ENCODE measurements at places on chromosomes 16 and 17. TPM values are rescaled to one million over a fixed set of nuclear protein-coding genes. Genes with fewer than 3 reads are reported as not detected.

CD300H gene
- not detected for total RNA-seq

HNF1B gene
- not detected for total RNA-seq

CCL16 gene
- not detected for total RNA-seq

NTN1 gene
- total RNA-seq, result 0.08 TPM

CD68 gene
- total RNA-seq, result 0.62 TPM

DNA sequence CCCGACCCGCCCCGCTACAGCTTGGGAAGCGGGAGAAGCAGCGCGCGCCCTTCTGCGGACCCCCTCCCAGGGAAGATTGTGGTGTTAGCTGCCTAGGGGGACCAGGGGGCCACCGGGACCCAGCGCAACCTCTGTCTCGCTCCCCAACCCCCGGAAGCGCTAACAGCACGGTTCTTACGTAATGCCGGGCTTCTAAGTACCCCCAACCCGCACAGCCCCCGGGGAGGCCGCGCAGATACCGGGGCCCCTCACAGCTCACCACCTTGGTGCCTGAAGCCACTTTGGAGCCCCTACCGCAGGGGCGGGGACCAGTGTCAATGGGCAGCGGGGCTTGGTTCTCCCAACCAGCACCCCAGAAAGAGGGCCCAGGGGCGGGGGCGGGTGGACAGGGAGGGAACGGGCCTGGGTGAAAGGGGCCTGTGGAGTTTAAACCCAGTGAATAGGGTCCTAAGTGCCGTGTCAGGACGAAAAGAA is 348 bp downstream of the MPP2 start:
- no peak for DNase-seq

DNA sequence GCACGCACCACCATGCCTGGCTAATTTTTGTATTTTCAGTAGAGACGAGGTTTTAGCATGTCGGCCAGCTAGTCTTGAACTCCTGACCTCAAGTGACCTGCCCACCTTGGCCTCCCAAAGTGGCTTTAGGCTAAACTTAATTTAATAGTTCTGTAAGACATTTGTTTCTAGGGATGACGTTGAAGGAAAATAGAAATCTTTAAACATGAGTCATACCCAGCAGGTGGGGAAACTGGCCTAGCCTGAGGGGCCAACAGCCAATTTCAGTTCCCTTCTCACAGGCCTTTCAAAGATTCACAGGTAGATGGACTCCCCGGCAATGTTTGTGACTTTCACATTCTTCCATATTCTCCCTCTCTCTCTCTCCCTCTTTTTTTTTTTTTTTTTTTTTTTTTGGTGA is 18.1 kb upstream of the ITPRIPL2 start:
- no peak for DNase-seq

GRCh38 chr16:5176505-5176904 is 78.9 kb upstream of the EEF2KMT start:
- no peak for DNase-seq

DNA sequence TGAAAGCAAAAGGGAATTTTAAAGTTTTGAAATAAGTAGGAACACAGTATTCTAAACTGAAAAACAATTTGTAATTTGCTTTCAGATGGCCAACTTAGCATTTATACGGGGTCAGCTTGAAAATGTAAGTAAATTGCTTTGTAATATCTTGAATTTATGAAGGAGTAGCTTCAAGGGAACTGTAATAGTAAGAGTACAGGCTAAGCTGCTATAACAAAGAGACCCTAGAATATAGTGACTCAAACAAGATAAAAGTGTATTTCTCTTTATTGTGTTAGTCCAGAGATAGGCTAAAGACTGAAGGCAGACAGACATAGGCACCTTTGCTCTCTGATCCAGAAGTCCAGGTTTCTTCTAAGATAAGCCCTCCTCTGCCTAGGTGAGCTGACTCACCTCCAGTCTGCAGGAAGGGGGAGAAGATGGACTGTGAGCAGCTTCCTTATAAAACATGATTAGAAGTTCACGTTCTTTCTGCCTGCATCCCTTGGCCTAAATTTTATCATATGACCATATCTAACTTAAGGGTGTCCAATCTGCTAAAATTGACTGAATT is 3.2 kb downstream of the TTC19 start:
- DNase-seq, result no peak

DNA sequence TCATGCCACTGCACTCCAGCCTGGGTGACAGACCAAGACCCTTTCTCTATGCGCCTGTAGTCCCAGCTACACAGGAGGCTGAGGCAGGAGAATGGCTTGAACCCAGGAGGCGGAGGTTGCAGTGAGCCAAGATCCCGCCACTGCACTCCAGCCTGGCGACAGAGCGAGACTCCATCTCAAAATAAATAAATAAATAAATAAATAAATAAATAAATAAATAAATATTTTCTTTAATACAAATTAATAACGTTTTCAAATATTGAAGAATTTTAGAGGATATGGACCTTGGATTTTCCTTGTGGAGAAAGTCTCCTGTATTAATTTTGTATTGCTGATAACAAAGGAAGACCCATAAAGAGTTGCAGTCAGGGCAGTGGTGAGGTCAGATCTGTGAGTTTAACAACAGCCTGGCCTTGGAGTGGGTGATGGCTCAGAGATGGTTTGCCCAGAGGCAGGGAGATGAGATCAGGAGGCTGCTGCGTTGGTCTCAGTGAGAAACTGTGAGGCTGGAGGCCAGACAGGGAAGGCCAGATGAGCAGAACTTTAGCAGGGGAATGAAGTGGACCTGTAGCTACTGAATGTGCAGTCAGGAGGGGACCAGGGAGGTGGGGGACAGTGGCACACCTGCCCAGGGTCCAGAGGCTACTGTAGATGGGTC is 4.4 kb upstream of the ASGR1 start:
- DNase-seq, result no peak

DNA sequence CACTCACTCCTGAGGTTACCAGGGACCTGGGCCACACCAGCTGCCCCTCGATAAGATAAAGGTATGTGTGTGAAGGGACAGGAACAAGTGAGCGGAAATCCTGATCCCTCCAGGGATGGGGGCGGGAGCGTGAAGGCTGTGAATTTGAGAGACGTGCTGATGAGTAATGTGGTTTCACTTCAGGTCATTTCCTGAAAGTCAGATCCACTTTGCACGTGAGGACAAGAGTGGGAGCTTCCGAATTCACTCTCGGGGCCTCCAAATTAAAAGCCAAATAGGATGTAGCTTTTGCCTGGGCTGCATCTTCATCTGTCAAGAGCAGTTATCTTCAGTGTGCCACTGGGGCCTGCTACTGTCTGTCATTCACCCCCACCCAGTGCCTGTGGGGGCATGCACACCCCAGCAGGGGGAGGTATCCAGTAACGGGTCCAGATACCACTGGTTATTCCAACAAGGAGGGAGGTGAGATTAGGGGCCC is 87.4 kb upstream of the LHX1 start:
- DNase-seq, result no peak

DNA sequence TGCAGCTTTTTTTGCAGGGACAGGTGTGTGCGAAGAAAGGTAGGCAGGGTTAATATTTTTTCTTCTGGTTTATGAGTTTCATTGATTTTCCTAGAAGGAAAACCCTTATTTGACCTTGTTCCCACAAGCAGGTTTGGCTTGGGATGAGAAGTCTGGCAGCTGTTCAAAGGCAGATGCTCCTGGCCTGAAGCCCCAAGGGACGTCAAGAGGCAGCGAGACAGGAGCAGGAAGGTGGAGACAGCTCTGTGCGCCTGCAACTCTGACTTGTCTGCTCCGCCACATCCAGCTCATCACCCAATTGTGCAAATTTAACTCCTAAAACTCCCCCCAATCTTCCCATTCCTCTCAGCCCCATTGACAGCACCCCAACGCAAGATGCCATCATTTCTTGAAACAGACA is 136.8 kb upstream of the XYLT1 start:
- no peak for DNase-seq

DNA sequence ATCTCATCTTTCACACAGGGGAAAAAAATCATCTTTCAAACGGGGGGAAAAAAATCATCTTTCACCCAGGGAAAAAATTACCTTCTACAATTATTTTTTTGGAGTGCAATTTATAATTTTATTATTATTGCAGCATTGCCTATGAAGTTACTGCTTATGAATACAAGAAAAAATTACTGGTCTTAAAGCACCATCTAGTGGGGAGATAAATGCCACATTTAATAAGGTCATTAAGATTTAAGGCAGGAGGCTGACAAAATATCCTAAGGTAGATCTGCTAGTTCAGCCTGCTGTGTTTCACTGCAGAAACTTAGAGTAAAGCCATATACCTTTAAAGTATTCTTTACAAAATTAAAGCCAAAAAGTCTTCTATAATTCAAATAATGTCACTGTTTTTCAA is 13.7 kb downstream of the SHCBP1 start:
- no peak for DNase-seq

- no peak for DNase-seq
Measured at GRCh38 chr16:31083081-31083480, 5.7 kb downstream of the PRSS53 start.

DNA sequence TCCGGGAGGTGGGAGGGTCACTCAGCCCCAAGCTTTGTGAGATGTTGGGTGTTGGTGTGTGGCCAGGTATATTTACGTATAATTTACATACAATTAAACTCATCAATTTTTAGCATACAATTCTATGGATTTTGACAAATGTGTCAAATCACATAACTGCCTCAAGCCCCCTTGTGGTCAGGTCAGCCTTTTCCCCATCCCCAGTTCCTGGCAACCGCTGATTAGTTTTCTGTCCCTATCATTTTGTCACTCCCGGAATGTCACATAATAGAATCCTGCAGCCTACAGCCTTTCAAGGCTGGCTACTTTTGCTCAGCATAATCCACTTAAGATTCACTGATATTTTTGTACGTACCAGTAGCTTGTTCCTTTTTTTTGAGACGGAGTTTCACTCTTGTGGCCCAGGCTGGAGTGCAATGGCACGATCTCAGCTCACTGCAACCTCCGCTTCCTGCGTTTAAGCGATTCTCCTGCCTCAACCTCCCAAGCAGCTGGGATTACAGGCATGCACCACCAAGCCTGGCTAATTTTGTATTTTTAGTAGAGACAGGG is 19.3 kb upstream of the RAI1 start:
- DNase-seq, result no peak

DNA sequence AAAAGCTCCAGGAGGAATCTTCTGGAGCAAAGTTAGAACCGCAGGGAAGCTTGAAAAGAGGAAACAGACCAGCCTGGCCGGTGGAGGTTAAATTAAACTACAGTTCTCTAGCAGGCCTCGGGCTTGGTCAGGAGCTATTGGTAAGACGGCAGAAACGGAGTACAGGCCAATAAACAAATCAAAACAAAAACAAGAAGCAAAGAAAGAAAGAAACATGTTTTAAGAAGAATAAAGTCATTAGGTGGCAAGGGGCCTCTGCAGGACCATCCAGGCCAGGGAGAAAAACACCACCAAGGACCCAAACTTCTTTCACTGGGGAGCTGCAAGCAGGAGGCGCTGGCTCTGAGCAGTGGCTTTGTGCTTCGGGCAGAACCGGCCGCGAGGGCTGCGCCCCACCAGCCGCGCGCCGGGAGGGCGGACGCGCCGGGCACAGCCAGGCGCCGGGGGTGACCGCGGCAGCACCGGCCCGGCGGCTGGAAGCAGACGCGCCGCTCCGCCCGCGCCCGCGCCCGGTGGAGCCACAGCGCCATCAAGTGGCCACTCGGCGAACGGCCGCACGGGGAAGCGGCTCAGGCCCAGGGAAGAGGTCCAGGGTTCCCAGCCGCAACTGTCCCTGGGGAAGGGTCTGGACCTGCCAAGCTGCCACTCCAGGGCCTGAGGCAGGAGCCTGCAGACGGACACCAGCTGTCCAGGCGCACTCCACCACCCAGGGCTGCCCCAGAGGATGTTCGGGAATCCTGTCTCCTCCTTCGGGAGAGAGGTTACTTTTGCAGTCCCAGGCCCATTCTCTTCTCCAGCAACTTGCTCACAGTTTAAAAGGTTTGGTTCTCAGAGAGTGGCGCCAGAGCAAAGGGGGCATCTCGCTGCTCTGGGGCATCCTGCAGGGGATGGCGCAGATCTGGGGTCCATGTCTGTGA is 419.4 kb downstream of the SOX9 start:
- DNase-seq, result peak; percentile 31

DNA sequence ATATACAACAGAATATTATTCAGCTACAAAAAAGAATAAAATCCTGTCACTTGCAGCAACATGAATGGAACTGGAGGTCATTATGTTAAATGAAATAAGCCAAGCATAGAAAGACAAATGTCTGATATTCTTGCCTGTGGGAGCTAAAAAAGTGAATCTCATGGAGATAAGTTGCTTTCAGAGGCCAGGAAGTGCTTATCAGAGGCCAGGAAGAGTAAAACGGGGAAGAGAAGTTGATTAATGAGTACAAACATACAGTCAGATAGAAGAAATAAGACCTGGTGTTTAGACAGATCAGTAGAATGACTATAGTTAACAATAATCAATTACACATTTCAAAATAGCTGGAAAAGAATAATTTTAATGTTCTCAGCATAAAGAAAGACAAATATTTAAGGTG is 54.4 kb upstream of the CPHXL start:
- DNase-seq, result no peak

DNA sequence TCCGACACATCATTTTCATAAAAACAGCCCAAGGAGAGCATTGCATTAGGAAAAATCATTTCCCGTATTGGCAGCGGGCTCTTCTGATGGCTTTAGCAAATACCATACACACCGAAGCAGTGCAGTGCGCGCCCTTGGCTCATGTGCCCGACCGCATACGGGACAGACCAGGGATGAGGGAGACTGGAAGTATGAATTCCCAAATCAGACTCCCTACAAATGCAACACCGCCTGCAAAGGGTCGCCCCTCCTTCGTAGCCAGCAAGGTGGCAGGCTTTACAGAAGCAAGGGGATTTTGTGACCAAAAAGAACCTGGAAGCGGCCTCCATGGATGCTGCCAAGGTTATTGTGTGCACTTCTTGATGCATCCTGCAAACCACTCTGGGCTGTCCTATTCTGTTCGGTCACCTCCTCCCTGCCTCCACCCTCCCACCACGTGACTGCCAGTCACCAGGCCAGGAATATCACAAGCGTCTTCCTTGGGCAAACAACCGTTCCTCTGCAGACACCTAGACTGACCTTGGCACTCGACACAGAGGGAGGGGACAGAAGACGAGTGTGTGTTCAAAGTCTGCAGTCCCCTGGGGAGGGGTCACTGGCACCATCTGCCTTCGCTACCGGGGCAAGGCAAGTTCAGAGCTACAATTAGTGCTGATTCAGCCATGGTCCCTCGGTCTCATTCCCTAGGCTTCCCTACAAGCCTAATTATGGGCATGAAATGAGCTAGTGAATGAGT is 460.4 kb downstream of the SLC39A11 start:
- DNase-seq, result no peak

DNA sequence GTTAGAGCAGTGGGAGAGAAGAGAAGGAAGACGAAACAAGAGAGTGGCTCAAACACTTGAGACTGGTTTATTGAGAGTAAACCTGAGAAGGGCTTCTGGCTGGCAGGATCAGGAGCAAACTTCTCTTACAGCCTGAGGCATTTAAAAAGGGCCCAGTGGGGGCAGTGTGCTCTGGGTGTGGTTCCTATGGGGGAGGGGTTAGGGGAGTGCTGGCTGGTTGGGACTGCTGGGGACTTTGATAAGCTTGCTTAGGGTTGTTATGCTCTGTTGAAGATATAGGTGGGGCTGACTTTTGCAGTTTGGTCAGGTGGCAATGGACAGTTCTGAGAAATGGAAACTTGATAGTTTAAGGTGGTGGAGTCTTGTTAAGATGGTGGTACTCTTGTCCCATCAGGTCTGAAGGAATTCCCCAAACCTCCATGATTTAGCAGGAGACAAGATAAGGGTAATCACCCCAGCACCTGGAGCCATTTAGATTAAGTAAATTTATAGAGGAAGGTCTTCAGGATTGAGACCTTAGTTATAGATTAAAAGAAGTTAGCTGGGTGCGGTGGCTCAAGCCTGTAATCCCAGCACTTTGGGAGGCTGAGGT is 79.3 kb downstream of the EMP2 start:
- DNase-seq, result no peak

Measured in CD8-positive, alpha-beta T cell (primary cell).